RCC 7860 (cell line): ENCODE measurements at places on chromosomes 3 and 15.
A peak's percentile ranks its signal among the peaks of the same experiment; 100 is the strongest.

DNA sequence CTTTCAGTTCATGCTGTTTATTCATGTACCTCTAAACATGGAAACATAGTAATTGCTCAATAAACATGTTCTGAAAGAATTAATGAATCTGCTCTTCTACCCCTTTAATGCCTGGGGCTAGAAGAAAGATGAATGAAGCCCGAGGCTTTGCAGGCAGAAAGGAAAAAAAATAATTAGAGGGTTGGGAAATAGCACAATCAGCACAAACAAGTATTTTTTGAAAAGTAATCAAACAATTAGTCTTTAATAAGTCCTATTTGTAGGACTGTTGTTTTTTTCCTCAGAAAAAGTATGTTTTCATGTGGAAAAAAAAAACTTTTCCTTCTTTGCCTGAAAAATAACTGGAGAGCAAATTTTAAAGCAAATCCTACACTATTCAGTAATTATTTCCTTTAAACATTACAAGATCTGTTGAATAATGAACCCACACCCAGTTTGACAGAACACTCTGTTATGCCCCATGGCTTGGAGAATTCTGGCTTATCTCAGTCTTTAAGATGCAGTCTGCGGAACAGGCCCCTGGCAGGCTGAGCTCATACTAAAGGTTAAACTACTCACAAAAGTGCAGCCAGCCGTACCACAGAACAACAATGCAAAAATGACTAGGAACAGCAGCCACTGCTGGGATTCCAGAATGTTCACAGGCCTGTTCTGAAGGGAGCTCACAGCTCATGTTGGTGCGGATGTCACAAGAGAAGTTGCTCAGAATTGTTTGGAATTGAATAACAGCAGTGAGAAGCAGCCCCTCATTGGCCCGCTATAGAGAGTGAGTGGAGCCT lies 79.2 kb downstream of the ABI3BP start:
- peak; percentile 69 for DNase-seq

DNA sequence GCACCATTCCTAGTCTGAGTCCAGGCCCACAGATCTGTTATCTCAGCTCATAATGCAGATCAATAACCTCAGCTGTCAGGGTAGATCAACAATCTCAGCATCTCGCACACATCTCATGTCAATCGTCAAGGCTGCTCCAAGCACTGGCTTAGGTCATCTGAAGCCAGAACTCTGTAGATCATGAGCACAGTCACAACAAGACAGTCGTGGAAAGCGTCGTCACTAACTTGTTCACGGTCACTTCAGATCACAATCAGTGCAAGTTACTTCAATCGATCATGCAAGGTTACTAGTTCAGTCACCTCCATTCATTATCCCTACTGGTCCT lies 71.8 kb downstream of the RBPMS2 start:
- no peak for DNase-seq

DNA sequence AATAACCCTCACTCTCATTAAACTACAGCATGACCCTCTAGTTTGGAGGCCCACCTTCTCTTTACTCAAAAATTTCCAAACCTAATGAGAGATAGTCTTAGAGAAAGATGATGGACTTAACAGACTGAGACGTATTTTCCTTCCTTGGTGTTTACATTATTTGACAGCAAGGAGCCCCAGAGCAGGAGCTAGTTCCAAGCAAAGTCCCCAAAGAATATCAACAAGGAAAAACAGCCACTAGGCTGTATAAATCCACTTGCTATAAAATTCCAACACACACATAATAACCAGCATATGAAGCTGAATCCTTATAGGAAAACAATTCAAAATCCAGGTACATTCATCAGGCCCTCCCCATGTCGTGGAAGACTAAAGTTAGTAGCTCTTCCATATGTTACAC lies 660.0 kb downstream of the FHIT start:
- DNase-seq: no peak

GRCh38 chr3:32435911-32436815 lies 44.5 kb downstream of the CMTM7 start:
- no peak for DNase-seq

GRCh38 chr15:44501768-44502366 lies 35.1 kb upstream of the EIF3J start:
- peak; percentile 48 for DNase-seq

DNA sequence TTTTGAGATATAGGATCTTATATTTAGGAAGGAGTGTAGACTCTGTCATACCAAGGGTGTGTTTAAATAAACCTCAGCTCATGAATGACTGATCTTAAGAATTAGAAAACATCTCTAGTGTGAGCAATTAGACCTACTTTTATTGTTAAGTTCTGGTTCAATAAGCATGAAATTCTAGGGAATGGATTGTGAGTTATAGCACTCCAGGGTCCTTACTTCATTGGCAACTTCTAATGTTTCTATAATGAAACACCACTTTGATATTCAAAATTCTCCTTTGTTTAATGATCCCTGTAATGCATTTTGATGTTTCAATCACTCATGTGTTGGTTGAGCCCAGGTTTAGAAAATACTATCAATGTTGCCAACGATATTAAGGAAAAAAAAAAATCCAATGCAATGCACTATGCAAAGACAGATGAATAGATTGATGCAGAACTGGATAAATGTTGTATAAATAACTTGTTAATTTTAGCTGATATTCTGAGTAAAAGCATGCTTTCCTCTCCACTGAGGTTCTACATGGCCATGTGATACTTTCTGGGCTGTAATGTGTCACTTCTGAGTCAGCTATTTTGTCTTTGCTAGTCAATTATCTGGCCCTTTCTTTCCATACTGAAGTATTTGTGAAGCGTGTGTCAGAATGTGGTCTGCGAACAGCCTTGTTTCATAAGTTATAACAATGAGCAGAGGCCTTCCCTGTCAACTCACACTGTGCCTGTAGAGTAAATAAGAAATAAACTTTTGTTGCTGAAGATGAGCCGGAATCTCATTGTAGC lies 1035.9 kb downstream of the PLOD2 start:
- DNase-seq: peak; percentile 54

DNA sequence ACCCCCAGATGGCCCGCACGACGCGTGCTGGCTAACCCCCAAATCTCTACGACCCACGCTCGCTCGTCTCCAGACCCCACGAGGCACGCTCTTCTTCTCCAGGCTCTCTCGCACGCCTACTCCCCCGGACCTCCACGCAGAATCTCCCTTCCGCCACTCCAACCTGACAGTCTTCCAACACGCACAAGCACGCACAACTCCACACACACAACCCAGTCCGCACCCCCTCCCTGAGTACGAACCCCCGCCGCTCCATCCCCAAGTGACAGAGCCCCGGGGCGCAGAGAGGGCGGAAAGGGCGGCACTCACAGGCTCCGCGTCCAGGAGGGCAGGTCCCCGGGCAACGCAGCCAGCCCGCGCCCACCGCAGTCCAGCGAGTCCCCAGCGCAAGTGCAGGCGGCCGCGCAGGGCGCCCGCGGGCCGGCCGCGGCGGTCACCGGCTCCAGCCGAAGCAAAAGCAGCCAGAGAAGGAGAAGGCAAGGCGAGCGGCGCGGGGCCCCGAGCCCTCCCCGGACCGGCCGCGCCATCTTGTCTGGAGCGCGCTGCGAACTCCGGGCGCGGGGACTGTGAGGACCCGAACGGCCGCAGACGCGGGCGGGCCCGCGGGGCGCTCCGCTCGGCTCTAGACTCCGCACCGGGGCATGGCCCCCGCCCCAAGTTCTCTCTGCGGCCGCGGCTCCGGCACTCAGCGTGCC lies 794 bp downstream of the LRIG1 start:
- DNase-seq: no peak

DNA sequence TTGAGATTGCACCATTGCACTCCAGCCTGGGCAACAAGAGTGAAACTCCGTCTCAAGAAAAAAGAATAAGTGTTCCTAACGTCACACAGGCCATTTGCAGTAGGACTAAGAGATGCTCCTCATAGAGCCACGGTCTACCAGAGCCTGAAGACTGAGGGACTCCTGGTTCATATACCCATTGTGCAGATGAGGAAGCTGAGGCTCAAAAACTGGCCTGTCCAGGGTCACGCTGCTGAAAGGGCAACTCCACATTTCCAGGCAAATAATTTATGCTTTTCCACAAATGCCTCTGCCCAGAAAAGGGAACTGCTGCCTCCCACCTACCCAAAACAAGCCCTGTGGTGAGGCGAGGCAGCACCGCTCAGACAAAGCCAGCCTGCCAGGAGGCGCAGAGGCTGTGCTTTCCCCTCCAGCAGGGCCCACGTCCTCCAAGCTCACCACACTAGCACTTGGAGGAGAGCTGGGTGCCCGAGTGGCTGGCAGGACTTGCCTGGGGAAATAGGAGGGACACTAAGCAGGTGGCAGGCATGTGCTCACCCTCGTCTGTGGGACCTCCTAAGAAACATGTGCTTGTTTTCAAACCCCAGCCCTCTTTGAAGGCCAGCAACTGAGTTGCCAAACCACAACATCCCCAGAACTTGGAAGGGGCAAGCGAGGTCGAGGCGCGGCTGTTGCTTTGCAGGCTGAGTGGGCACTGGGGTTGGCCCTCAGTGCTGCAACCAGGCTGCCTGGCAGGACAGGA lies 195.6 kb downstream of the XXYLT1 start:
- DNase-seq: no peak

DNA sequence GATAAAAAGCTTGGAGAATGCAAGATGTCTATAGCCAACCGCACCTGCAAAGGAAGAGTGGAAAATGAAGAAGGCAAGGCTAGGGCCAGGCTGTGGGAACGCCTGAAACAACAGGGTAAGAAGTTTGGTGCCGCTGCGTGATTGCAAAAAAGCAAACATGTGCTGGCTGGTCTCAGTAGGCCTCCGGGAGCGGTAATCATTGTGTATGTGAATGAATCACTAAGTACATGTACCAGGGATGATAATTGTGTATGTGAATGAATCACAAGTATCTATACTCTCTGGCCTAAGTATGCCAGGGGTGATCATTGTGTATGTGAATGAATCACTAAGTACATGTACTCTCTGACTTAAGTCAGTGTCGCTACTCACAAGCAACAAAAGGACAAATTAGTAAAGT lies 40.3 kb upstream of the PARL start:
- DNase-seq: no peak
